ENCODE measurements at places on chromosomes 7 and 10.

DNA sequence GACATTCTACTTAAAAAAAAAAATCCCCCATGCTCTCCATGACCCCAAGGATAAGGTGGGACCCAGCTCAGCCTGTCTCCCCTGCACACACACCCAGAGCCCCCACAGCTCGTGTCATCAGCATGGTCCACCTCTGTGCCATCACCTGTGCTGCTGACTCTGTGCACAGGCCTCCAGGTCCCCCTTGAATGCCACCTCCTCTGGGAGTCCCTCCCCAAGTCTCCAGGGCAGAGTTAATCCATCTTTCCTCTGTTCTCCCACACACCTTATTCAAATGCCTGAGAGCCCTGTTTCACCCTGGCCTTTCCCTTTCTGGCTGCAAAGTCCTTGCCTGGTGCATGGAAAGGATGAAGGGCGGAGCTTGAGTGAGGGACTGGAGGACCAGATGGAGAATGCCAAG lies 194.1 kb upstream of the LYZL2 start:
- no peak for DNase-seq

- no peak for DNase-seq
Observed at GRCh38 chr10:8278099-8278498, 223.6 kb downstream of the GATA3 start.

- DNase-seq = peak; percentile 17
Observed at GRCh38 chr7:126803060-126803665, 449.6 kb downstream of the GRM8 start.

DNA sequence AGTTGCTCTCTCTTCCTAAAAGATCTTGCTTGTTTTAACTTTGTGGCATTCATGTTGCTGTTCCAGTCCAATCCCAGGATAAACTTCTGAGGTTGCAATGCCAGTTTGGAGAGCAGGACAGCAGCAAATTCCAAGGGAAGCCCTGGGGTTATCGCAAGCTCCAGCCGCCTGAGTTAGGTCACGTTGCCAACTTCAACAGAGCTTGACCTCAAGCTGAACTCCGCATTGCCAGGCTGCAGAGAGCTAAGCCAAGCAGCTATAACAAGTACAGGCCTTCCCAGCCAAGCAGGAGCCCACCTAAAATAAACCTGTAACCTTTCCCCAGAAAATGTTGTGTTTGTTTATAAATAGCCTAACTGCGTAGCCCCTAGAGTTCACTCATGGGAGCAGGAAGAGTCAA lies 138.9 kb upstream of the LYZL1 start:
- DNase-seq = no peak

- DNase-seq = no peak
Observed at GRCh38 chr10:24843256-24843655, 109.2 kb downstream of the PRTFDC1 start.

DNA sequence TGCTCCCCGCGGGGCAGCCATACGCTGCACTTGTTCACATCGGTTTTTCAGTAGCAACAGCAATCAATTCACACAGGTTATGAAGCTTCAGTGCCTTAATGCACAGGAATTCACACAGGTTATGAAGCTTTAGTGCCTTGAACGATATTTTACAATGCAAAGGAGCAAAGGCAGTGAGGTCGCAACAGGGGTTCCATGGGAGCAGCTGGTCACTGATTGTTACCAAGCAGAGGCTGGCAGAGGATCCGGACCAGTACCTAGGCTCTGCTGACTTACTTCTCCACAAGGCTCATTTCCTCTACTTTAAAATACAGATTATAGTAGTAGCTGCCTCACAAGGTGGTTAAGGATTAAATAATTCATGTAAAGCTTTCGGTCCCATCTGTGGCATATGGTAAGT lies 95.2 kb upstream of the ODAD2 start:
- DNase-seq = no peak

- DNase-seq = no peak
Observed at GRCh38 chr10:107011105-107011504, 153.4 kb downstream of the SORCS1 start.

DNA sequence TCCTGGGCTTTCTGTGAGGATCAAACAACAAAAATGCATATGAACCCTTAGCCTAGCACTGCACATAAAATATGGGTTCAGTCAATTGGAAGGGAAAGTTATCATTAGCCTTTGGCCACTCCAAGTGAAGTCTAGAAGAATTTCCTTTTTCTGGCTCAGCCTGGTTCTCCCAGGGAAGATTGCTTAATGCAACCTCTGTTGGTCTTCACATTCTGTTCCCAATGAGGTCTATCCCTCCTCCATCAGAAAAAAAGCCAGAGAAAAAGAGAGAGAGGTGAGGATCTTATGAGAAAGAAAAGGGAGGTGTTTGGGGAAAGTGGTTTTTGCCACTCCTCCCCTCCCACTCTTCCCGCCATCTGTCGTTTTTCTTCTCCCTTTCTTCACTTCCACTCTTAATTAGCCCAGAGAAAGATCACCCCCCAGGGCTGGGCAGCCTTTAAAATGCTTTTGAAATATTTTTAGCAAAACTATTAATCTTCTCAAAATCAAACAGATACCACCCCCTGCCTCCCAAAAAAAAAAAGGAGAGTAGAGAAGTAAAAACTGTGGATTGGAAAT lies 31.1 kb downstream of the CPVL start:
- DNase-seq = no peak

- DNase-seq = no peak
Observed at GRCh38 chr7:112082306-112082705, 123.9 kb downstream of the DOCK4 start.

GRCh38 chr10:74150204-74150989 lies at the start of gene AP3M1:
TSS of gene AP3M1 (minus strand) at chr10:74150828. CDS start at chr10:74138379, 12,449 bp downstream.
- peak; percentile 65 for DNase-seq

DNA sequence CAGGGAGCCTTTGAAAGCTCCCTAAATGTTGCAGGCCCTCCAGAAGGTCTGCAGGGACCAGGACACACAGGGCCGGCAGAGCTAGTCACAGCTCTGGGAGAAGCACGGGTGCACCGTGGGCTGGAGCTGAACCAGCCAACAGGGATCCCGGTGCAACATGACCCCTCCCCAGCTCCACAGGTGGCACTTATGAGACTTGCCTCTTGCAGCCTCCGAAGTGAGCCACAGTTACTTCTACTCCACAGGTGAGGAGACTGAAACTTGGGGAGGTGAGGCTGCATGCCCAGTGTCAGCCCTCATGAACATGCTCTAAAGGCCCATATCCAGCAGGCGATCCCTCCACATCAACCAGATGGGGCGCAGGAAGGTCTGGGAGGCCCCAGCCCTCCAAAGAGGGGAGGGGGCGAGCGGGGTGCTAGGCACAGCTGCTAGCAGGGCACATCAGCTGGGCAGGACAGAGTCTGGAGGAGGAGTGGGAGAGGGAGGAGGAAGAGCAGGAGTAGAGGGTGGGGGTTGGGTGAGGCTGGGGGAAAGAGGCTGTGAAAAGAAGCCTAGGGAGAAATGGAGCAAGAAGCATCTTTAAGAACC lies 224.3 kb downstream of the ELFN1 start:
- DNase-seq = no peak

- DNase-seq = no peak
Observed at GRCh38 chr7:140656548-140657515, 15.9 kb upstream of the ADCK2 start.

GRCh38 chr7:22563621-22564241 lies 63.7 kb upstream of the STEAP1B start:
- no peak for DNase-seq

GRCh38 chr7:2993868-2994267 lies 49.8 kb downstream of the CARD11 start:
- no peak for DNase-seq

DNA sequence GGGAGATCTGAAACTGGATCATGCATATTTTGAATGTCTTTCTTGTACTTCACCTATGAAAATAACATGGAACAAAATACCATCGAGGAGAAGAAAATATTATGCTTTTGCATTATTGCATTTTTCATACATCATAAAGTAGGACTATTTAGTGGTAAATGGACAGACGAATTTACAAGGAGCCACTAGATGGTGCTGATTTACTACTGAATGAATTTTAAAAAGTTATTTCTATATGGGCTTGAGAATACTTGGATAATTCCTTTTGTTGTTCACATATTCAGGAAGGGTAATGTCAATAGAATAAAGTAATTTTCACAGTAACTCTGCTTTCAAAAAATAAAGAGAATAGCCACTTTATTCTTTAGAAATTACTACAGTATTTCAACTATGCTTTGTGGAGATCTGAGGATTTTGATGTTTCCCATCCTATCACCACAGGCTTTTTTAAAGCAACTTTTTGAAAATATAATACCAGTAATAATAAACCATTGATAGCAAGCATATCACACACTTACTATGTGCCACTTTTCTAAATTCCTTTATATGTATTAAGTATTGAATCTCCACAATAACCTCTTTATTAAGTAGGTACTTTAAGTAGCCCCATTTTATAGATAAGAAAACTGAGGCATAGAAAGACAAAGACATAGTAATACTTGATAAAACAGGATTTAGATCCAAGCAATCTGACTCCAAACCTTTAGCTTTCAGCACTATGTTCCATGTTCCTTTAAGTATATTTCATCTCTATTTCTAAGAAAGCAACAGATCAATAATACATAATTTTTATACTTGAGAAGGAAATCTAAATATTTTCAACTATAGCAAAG lies 38.6 kb downstream of the NEBL start:
- DNase-seq = no peak

DNA sequence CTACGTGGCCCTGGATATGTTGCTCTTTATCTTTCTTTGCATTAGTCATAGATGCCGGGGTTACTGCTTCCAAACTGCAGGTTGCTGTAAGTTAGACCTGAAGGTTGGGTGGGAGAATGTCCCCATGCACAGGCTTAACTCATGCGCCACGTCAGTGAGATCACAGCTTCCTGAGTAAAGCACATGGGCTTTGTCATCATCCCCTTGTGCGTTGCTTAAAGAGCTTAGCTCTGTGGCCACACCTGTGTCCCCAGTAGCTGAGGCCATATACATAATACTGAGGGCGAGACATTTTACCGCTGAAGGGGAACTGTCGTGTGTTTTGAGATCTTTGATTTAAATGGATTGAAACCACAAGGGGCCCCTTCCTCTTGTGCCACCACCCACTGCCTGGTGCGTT lies 45.8 kb upstream of the BTBD16 start:
- no peak for DNase-seq

DNA sequence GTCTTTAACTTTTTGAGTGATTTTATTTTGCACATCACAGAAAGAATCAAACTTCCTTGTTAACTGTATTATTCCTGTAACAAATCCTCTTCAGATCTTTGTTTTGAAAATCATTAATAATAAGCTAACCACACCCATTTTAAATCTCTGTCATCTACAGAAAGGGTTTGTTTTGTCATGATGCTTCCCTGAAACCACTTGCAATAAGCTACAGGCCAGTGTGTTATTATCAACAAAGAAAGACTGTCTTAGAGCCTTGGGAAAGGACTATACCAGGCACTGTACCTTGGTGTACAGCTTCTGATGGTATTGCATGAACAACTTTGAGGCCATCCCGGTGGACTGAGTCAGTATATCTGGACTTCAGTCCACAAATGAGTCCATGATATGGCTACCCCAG lies 145.3 kb upstream of the FAM3C start:
- DNase-seq = no peak

GRCh38 chr7:129777195-129777844 lies 165.8 kb downstream of the NRF1 start:
- no peak for DNase-seq

- no peak for DNase-seq
Observed at GRCh38 chr10:70575874-70576802, 26.4 kb downstream of the PRF1 start.

GRCh38 chr7:110442381-110442837 lies 648.5 kb upstream of the LRRN3 start:
- DNase-seq = no peak

DNA sequence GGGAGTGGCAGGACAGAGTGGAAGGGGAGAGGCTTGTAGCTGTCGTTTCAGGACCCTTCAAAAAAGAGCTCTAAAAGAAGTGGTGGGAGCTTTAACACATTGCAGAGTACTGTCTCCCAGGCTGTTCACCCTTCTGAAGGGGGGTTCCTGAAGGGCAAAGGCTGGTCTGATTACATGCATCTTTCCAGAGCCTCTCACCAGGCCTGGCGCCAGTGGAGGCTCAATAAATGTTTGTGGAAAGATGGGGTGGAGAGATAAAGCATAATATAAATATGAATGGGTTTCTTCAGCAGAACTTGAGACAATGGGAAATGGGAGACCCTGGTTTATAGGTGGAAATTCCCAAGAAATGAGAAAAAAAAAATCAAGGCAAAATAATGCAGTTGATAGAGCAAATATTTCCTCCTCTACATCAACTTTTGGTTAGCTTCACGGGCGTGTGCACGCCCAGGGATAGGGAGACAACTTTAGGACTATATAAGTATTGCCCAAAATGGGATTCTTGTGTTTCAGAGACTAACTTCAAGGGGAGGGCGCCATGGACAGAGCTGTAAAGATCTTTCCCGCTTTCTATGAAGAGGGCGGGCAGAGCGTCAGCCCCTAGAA lies 613 bp upstream of the BUB3 start:
- DNase-seq = no peak

GRCh38 chr10:29839826-29840515 lies 205.2 kb upstream of the SVIL start:
- no peak for DNase-seq

DNA sequence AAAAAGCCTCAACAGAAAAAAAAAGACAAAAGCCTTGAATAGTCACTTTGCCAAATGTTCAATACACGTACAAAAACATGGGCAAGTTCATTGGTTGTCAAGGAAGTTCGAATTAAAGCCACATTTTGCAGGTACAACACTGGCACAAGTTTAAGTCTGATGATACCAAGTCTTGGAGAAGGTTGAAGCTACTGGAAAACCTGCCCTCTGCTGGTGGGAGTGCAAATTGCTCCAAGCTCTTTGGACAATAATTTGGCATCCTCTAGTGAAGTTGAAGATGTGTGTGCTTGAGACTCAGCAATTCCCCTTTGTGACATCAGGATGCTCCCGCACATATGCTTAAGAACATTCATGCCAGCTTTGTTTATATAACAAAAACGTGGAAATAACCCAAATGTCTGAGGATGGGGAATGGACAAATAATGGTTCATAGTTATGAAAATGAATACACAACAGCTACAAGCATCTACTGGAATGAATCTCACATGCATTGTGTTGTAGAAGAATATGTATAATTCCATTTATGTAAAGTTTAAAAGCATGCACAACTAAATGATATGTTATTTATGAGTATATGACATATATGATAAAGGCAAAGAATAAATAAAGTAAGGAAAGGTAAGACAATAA lies 120.0 kb upstream of the PLPP4 start:
- DNase-seq = peak; percentile 3

DNA sequence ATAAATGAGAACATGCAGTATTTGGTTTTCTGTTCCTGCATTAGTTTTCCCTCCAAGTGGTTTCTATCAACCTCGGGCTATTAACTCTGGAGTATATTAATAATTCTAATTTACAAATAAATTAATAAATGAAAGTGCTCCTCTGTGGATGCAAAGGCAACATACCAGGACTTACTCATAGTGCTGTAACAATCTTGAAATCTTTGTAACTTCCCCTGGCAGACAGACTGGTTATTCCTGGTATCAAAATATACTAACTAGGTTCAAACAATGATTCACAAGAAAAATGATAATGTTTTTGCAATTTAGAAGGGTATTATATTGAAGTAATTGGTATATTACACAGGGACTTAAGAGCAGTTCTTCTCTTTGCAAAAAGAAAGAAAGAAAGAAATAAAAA lies 177.2 kb downstream of the FANK1 start:
- DNase-seq = no peak

GRCh38 chr10:30056281-30056680 lies 3.1 kb downstream of the JCAD start:
- no peak for DNase-seq

- no peak for DNase-seq
Observed at GRCh38 chr7:107164092-107164491, 4.7 kb upstream of the HBP1 start.

All from GM18507 (cell line).